Stomach (tissue), 19 donors: ENCODE measurements at places on chromosomes 13 and 19. TPM values are rescaled to one million over a fixed set of nuclear protein-coding genes. Genes with fewer than 3 reads are reported as not detected.
A peak's percentile ranks its signal among the peaks of the same experiment; 100 is the strongest.

GRCh38 chr19:7993560-7993959 is 11.9 kb downstream of the ELAVL1 start:
- H3K27me3 ChIP-seq: no peaks in the 10 kb centered on the region
- peaks cover 31% of the 10 kb centered on the region for H3K36me3 ChIP-seq
- no peak overlapping the region for H3K4me3 ChIP-seq
- no peak for DNase-seq
- peaks cover 19% of the 10 kb centered on the region for H3K4me1 ChIP-seq
- H3K27ac ChIP-seq: no peak overlapping the region

DNA sequence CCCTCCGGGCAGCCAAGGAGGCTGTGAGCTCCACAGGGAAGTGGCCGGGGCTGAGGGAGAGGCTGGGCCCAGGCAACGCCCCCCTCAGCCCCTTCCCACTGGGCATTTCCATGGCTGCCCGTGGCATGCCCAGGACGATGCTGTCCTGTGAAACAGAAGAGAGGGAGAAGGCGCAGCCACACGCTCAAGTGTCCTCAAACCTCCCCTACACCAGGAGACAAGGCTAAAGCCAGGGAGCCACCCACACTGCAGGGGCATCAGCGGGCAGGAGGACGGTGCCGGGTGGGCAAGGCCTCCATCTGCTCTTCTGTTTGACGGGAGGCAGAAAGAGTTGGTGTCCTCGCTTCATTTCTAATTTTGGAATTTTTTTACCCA is 14.2 kb upstream of the PROZ start:
- no peak overlapping the region for H3K4me3 ChIP-seq
- no peaks in the 10 kb centered on the region for H3K27me3 ChIP-seq
- H3K4me1 ChIP-seq: no peaks in the 10 kb centered on the region

- peaks cover 15% of the 10 kb centered on the region for H3K36me3 ChIP-seq
- H3K4me3 ChIP-seq: no peak overlapping the region
Measured at GRCh38 chr13:42883771-42884467, 102.5 kb downstream of the FAM216B start.

GRCh38 chr13:33278913-33279312 is 6.6 kb downstream of the STARD13 start:
- H3K4me3 ChIP-seq: no peak overlapping the region
- peaks cover 90% of the 10 kb centered on the region for H3K4me1 ChIP-seq
- peak overlapping the region; percentile 36 for H3K27ac ChIP-seq

GRCh38 chr19:51521781-51522180 is 9.7 kb downstream of the SIGLEC6 start:
- H3K36me3 ChIP-seq: no peaks in the 10 kb centered on the region
- no peak overlapping the region for H3K4me3 ChIP-seq
- H3K27ac ChIP-seq: no peak overlapping the region
- DNase-seq: no peak

GRCh38 chr13:37648609-37649008 is 50.0 kb upstream of the POSTN start:
- H3K27ac ChIP-seq: no peak overlapping the region
- no peak overlapping the region for H3K4me3 ChIP-seq
- H3K4me1 ChIP-seq: no peaks in the 10 kb centered on the region
- H3K27me3 ChIP-seq: no peaks in the 10 kb centered on the region

- no peak overlapping the region for H3K27ac ChIP-seq
- H3K4me3 ChIP-seq: no peak overlapping the region
- no peak for DNase-seq
- H3K36me3 ChIP-seq: no peaks in the 10 kb centered on the region
- no peaks in the 10 kb centered on the region for H3K4me1 ChIP-seq
- no peaks in the 10 kb centered on the region for H3K27me3 ChIP-seq
Measured at GRCh38 chr13:67156723-67157060, 73.4 kb downstream of the PCDH9 start.

- H3K36me3 ChIP-seq: peaks cover 37% of the 10 kb centered on the region
- peaks cover 15% of the 10 kb centered on the region for H3K4me1 ChIP-seq
- DNase-seq: no peak
- no peak overlapping the region for H3K4me3 ChIP-seq
- no peak overlapping the region for H3K27ac ChIP-seq
- no peaks in the 10 kb centered on the region for H3K27me3 ChIP-seq
Measured at GRCh38 chr19:48174445-48175030, 4.1 kb downstream of the ZSWIM9 start.

DNA sequence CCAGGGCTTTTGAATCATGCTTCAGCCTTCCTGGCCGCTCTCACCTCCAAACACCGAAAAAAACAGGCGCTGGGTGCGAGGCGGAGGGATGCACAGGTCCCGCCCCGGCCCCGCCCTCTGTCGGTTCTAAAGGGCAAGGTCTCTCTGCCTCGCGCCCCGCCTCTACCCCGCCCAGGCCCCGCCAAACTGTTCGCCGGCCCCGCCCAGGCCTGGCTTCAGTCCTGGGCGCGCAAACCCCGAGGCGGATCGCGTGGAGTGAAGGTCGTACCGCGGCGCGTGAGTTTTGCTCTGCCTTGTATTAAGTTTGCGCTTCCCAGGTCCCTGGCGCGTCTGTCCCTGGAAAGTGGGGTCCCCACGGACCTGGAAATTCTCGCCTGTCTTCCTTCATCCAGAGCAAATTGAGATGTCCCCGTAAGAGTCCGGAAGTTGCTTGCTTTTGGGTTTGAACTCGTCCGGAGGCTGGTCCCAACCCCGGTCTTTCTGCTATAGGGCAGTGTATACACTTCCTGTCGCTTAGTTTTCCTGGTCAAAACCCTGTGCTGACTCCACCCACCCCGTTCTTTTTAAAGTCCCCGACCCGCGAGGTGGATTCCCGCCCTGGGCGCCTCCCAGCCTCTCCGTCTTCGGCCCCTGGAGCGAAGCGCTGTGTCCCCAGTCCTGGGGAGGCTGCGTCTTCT is 8.4 kb downstream of the ZNF808 start:
- no peaks in the 10 kb centered on the region for H3K27me3 ChIP-seq
- DNase-seq: peak; percentile 74
- H3K4me1 ChIP-seq: no peaks in the 10 kb centered on the region
- peak overlapping the region; percentile 82 for H3K27ac ChIP-seq
- H3K4me3 ChIP-seq: peak overlapping the region; percentile 49
- H3K36me3 ChIP-seq: peaks cover 26% of the 10 kb centered on the region

- H3K27ac ChIP-seq: no peak overlapping the region
- DNase-seq: no peak
- no peaks in the 10 kb centered on the region for H3K4me1 ChIP-seq
- H3K36me3 ChIP-seq: no peaks in the 10 kb centered on the region
Measured at GRCh38 chr13:50884265-50884664, 25.3 kb upstream of the RNASEH2B start.

DNA sequence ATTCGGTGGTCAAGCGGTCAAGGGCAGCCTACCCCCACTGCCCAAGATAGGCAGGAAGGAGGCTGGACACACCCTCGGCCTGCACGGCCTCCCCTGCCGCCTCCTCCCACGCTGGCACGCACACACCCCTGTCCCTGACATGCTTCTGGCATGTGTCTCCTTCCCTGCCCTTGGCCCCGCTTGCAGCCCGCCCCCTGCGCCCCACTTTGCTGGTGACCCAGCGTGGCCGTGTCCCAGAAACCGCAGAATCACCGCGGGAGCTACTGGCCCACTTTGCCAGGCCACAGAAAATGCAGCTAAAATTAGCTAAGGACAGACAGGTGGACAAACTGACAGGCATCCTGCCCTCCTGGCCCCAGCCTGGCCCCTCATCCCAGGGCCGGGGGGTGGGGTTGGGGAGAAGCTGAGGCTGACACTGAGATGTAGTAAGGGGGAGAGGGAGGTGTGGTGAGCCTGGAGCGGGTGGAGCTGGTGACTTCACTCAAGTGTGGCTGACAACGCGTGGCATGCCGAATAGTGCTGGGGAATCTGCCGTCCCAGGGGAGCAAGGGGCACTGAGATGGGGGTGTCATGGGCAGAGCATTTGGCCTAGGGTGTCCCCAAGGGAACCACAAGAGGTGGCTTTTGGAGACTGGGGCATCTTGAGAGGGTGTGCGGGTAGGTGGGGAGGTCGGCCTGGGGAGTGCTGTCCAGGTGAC is 2.4 kb downstream of the SHANK1 start:
- H3K27me3 ChIP-seq: peaks cover 100% of the 10 kb centered on the region
- H3K36me3 ChIP-seq: no peaks in the 10 kb centered on the region
- peaks cover 16% of the 10 kb centered on the region for H3K4me1 ChIP-seq
- H3K4me3 ChIP-seq: no peak overlapping the region
- no peak overlapping the region for H3K27ac ChIP-seq
- no peak for DNase-seq

- H3K4me3 ChIP-seq: peak overlapping the region; percentile 55
- H3K36me3 ChIP-seq: peaks cover 7% of the 10 kb centered on the region
- DNase-seq: peak; percentile 93
- H3K27ac ChIP-seq: peak overlapping the region; percentile 83
- H3K4me1 ChIP-seq: peaks cover 86% of the 10 kb centered on the region
Measured at GRCh38 chr19:1266129-1266915, 2.8 kb upstream of the CIRBP start.

DNA sequence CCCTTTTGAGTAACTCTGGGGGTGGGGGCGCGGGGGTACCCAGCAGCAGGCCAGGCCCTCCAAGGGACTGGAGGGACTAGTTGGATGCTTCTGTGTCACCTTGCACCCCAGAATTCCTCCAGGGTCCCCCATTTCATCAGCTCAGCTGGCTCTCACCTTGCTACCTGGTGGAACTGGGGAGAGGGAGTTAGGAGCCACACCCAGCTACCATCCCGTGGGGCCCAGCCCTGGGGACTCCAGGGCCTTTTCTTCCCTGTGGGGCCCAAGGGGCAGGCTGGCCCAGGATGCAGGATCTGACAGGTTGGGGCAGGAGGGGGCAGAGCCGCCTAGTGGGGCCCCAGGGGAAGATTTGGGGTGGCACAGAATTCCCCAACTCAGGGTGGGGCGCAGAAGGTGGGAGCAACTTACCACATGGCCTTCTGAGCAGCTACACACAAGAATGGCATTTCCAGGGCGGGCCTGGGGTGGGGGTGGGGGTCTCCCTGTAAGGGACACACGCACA is 32.8 kb upstream of the NANOS3 start:
- peaks cover 71% of the 10 kb centered on the region for H3K4me1 ChIP-seq
- H3K27ac ChIP-seq: peak overlapping the region; percentile 95
- peak; percentile 90 for DNase-seq

DNA sequence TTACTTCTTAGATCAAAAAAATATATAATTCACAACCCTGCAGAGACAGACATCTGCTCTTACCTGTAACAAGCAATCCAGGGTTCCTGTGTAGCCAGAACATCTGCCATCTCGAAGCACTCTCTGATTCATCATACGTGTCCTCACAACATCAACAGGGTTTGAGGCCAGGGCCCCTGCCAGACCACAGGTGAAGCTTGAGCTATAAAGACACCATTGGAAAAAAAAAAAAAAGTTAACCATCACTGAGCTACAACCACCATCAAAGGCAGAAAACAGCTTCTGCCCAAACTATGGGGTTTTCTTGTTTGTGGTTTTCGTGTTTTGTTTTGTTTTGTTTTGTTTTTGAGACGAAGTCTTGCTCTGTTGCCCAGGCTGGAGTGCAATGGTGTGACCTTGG is 19.3 kb downstream of the SLC25A30 start:
- no peak overlapping the region for H3K27ac ChIP-seq
- H3K4me1 ChIP-seq: peaks cover 14% of the 10 kb centered on the region
- no peak for DNase-seq

DNA sequence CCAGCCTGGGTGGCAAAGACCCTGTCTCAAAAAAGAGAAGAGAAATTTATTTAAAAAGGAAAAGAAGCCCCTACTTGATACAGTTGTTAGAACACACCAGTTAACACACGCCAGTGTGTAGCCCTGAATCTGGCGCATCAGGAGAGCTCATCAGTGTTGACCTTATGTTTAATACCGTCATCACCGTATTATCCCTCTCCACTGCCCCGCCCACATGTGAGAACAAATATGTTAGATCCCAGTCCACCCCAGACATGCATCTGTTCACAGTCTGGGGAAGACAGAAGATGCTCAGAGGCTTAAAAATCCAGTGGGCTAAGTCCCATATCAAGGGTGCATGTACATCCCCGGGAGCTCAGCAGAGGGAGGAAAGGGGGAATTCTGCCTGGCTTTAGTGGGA is 155.2 kb downstream of the DPF1 start:
- no peak for DNase-seq
- no peak overlapping the region for H3K27ac ChIP-seq
- H3K27me3 ChIP-seq: no peaks in the 10 kb centered on the region
- peaks cover under 1% of the 10 kb centered on the region for H3K4me1 ChIP-seq

The KMT2B gene
- 24.9 TPM for total RNA-seq

The CDX2 gene
- not detected for total RNA-seq

The ZNF665 gene
- total RNA-seq: 1.7 TPM

The NTF4 gene
- not detected for total RNA-seq

The VSTM2B gene
- total RNA-seq: not detected

The ZSCAN4 gene
- total RNA-seq: 1.5 TPM

The SMIM17 gene
- total RNA-seq: not detected

The KCNC3 gene
- 1.4 TPM for total RNA-seq

The KLK10 gene
- total RNA-seq: not detected

The CD37 gene
- 30.3 TPM for total RNA-seq
